ENCODE measurements at places on chromosomes 7 and 10.

DNA sequence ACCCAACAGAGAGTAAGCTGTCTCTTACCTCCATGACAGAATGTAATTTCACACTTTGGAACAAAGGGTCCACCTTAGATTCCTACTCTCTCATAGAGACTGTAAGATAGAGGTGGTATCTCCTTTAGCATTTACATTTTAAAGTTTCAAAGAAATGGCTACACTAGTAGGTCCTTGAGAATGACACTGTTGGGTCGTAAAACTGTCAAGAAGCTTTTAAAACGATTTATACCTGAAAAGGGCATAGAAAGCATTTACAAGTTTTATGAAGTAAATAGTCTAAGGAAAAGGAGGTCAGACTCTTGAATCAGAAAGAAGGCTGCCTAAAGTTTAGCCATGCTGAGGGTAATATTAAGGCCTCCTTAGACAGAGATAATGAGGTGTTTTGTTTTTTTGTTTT lies 1212.4 kb upstream of the PHF14 start:
- DNase-seq, result no peak

- DNase-seq, result no peak
These were observed 33.3 kb upstream of the AP5Z1 start for GRCh38 chr7:4742051-4742573.

DNA sequence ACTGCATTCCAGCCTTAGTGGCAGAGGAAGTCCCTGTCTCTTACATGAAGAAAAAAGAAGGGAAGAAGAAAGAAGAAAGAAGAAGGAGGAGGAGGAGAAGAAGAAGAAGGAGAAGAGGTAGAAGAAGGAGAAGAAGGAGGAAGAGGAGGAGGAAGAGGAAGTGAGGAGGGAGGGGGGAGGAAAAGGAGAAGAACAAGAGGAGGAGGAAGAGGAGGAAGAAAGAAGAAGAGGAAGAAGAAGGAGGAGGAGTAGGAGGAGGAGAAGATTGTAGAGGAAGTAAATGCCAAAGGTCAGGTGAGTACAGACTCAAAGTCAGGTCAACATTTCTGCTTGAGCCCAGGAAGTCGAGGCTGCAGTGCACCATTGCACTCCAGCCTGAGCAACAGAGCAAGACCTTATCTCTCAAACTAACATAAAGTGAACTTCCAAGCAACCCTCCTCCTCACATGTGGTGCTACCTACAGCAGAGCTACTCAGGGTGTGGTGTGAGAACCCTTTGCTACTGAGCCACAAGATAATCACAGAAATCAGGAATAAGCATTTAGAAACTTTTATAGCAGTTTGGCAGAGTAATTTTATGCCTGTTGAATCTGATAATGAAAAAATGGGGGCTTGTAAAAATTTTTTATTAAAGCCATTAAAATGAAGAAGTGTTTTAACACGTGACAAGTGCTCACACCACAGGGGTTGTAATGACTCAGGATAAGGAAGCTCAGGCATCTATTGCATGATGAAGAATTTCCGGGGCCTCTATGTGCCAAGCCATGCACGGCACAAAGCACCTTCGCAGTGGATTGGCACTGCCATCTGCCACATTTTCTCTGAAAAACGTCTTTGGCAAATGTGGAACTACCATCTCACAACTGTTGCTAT lies 224.9 kb upstream of the AUTS2 start:
- DNase-seq, result no peak

GRCh38 chr7:9958486-9958885 lies 1015.2 kb upstream of the PHF14 start:
- no peak for DNase-seq

DNA sequence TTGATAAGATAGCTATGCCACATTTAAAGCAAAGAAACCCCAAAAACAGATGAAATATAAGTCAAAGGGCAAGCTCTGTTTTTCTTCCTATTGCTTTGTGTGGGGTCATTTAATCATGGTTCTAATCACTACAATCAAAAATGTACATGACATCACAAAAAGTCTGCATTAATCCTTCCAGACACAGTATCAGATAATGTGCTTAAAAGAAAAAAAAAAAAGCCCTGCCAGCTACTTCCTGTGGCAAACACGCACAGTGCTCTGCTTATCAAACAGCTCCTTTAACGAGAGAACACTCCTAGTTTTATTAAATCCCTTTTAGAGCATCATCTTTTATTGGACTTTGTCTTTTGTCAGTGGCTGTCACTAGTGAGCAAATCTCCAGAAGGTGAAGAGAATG lies 1005.8 kb downstream of the GATA3 start:
- DNase-seq, result no peak

DNA sequence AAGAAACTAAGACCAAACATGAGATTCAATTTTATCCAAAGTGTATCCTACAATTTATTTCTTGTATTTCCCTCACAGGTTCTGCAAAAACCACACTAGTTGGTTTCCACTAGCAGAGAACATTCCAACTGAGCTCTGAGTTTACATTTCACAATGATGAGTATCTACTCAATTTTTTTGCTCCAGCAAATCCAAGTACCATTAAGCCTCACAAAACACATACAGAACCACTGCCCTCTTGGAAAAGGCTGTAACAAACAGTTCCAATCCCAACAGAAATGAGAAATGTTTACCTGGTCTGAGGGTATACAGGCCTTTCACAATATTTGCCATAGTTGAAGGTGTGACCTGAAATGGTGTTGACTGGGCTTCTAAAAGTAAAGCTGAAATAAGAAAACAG lies 59.9 kb downstream of the CACUL1 start:
- no peak for DNase-seq

- DNase-seq, result no peak
These were observed 18.8 kb downstream of the UNC5B start for GRCh38 chr10:71231206-71231605.

- DNase-seq, result no peak
These were observed 64.9 kb downstream of the SCRN1 start for GRCh38 chr7:29924684-29925083.

DNA sequence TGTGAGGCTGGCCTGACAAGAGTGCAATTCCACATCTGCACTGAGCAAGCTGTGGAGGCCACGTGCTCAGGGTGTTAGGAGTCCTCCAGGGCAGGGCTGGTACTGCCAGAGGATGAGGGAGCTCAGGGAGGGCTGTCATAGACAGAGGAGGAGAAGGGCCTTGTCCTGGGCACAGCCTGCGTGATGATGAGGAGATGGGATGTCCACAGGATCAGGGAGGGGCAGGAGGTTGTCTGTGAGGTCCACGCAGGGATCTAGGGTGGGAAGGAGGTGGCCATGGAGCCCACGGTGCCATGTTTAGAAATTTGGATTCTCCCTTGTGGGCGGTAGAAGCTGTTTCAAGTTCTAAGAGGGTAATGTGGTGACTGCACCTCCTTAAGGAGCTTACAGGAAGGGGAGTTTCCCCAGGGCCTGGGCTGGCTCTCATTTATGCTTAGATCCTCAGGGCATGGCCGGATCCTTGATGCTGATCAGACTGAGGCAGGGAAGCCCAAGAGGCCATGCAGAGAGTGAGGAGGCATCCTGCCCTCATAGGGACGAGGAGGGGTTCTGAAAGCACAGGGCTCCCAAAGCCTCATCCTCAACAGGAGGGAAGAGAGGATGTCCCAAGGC lies 30.3 kb downstream of the CHAT start:
- no peak for DNase-seq

DNA sequence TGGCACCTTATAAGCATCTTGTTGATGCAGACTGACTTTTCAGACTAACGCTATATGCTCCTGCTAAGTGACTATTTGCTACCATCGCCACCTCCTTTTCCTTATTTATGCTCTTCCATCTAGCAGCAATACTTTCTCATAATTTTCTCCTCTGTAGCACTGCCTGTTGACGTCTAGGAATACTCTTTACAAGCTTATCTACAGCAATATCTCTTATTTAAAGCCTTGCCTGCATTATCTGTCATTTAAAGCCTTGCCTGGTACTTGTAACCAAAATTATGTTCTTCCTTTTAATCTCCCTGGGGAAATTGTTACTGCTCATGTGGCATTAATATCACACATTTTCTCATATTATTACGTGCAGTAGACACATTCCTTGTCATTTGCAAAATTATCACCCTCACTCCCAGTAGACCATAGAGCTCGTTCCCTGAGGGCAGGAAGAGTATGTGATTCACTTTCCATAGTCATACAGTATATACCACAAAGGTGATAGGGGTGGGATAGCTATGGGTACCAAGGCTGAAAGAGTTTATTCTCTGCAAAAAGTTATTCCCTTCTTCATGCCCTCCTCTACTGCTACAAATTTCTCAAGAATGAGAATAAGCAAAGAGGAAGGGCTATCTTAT lies 359.7 kb upstream of the PCDH15 start:
- DNase-seq, result no peak

DNA sequence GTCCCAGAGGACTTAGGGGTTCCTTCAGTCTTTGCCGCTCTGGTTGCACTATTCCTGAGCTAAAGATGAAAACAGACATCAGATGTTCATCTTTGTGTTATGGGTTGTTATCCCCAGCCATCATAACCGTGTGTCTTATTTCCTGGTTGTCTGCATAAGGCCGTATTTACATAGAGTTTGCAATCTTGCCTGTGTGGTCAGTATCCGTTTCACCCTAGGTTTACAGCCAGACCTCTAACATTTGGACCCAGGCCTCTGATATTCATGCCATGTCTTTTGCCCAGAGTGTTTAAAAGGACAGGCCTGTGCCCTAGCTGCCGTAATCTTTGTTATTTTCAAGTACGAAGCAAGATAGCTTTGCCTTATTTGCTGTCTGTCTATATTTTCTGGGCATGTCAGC lies 26.6 kb downstream of the LRRC4 start:
- no peak for DNase-seq

- no peak for DNase-seq
These were observed 54.2 kb downstream of the RBM33 start for GRCh38 chr7:155698633-155699032.

DNA sequence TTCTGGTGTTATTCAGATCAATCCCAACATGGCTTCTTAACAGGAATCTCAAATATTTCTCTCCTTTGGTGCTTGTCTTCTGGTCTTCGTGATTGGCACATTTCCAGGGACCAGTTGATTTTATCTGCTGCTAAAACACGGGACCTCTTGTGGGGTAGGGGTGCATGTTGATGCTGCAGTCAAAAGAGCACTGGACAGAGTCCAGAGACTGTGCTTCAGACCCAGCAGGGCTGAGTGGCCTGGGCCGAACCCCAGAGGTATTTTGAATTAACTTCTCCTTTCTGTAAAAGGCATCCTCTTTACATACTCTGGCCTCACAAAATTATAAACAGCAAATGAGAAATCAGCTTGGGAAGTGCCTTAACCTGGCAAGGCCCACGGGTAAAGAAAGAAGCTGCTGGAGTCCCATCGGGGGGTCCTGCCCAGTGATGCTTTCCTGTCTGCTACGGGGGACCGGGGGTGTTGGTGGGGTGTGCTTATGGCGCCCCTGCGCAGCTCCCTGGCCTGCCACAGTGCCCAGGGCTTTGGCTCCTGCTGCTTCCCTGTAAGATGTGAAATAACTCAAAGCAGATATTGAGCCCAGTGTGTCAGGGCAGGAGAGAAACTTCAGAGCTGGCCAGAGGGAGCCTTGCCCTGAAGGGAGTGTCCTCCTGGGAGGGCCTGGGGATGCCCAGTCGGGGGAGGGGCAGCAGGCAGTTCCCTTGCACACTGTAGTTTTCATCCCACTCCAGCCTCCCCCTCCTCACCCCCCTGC lies 230.5 kb downstream of the TCF7L2 start:
- DNase-seq, result no peak

- DNase-seq, result no peak
These were observed 42.9 kb downstream of the CCDC186 start for GRCh38 chr10:114131094-114131493.

DNA sequence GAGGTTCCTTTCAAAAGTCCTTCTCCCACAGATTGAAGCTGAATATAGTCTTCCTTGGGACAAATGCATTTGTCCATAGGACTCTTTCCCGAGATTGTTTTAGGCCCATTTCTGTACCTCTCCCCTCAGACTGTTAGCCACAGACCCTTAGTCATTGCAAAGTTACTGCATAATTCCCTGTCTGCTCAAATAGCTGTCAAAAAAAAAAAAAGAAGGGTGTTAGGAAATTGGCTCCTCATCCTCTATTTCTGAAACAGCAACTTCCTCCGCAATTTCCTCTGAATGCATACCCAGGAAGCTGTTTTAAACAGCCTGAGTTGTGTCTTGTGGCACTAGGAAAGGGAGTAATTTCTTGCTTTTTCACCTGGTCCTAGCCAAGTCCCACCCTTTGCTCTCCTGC lies 5.4 kb downstream of the LRRC4 start:
- DNase-seq, result no peak

- no peak for DNase-seq
These were observed 23.7 kb downstream of the ELMO1 start for GRCh38 chr7:37424995-37425394.

- no peak for DNase-seq
These were observed 2.9 kb upstream of the NRAP start for GRCh38 chr10:113666682-113667252.

GRCh38 chr7:142248166-142249160 lies 9.4 kb downstream of the PRSS58 start:
- no peak for DNase-seq

DNA sequence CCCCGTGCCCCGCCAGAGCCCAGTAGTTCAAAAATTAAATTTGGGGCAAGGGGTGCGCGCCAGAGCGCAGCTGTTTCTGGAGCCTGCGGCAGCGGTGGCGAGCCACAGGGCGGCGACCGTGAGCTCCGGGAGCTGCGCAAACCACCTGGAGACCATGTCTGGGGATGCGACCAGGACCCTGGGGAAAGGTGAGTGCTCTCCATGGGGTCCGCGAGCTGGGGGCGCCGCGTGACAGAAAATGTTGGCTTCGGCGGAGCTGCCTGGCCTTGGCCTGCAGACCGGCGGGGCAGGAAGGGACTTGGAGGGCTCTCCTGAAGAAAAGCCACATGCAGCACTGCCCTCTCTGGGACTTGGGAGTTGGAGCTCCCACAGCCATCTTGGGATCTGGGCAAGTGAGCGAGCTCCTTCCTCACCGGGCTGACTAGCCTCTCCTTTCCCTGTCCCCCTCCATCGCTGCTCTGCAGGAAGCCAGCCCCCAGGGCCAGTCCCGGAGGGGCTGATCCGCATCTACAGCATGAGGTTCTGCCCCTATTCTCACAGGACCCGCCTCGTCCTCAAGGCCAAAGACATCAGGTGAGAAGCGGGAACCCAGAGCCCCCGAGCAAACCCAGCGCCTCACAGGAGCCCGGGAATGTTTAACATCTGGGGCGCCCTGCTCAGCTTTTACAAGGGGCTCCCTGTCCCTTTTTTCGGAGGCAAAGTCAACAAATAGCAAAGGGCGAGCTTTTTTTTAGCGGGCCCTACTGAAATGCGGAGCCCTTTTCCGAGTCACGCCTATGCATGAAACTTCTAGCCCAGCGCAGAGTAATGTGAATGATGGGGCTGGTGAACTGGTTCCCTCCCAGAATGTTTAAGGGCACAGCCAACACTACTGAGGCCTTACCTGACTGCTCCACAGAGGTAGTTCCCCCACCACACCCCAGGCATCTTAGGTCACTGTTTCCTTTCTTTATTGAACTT lies 6.1 kb downstream of the GSTO2 start:
- no peak for DNase-seq

DNA sequence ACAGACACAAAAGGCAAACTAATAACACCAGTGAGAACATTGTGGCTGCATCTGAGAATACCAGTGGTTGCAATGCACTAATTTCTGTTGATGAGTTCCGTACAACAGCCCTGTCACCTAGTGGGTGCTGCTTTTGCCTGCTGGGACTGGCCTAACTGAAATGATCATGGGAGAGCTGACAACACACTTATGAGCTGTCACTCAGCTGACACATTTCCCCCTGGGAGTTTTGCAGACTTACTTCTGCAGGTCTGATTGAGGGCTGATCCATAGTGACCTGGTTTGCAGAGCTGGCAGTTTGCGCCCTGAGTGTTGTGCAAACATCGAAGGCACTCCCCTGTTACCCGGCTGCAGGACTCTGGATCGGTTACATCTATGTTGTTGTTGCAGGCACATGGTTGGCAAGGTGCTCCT lies 60.6 kb upstream of the LAMB1 start:
- DNase-seq, result no peak

Data from stimulated activated CD4-positive, alpha-beta T cell treated with anti-CD3 and anti-CD28 coated beads, Interleukin-1b, Interleukin-23, amount 100 ng/mL, for 1 hour (primary cell).